Muscle of back (tissue), 13 donors: ENCODE measurements at places on chromosomes 4 and X. TPM values are rescaled to one million over a fixed set of nuclear protein-coding genes. Genes with fewer than 3 reads are reported as not detected.
A peak's percentile ranks its signal among the peaks of the same experiment; 100 is the strongest.

DNA sequence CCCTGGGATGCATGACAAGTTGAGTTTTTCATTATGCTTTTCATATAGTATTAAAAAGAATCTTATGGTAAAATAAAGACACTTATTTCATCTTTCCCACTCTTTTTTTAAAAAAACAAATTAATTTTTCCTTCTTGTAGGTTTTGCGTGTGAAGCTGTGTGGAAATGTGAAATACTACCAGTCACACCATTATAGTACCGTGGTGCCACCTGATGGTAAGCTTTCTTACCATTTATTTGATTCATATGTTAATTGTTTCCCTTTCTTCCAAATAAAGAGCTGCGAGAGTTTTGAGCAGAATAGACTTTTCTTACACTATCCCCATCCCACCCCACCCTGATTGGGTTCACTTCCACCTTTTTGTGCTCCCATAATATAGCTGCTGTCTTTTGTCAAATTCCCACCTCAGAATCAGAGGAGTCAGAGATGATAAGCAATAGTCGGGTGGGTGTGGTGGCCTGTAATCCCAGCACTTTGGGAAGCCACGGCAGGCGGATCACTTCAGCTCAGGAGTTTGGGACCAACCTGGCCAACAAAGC is 44.3 kb downstream of the CASP6 start:
- no peak for DNase-seq

DNA sequence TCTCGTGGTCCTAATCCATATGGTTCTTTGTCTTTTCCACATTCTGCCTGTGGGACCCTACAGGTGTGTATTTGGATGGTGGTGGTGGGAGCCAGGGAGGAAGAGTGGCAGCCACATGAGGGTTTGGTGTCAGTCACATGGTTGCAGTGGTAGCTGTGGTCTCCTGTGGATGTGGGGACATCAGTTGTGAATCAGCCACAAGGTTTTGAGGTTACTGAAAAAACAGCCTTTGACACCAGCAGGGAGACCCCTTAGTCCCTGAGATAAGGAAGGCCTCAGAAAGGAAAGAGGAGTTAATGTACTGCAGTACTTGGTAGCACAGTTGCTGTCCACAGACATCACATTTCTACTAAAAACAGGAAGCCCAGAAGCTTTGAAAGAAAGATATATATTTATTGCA is 15.8 kb upstream of the GAGE10 start:
- no peak for DNase-seq

DNA sequence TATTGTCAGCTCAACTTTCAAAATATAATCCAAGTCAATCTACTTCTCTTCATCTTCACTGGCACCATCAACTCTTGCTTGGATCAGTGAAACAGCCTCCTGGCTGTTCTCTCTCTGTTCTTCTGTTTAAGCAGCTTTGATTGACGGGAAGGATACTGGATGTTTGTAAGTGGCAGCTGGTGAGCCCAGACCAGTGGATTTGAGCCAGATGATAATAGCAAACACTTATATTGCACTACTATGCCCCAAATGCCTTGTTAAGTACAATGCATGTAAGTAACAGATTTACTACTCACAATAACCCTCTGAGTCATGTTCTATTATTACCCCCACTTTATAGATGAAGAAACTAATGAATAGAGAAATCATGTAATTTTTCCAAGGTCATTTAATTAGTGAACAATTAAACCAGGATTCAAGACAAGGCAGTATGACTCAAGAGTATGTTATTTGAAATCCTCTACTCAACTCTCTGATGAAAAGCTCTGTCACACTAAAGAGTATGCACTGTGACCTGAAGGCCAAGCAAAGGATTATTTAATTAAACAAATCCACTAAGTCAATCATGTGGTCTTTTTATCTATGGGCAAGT is 44.8 kb downstream of the SPANXN3 start:
- no peak for DNase-seq

DNA sequence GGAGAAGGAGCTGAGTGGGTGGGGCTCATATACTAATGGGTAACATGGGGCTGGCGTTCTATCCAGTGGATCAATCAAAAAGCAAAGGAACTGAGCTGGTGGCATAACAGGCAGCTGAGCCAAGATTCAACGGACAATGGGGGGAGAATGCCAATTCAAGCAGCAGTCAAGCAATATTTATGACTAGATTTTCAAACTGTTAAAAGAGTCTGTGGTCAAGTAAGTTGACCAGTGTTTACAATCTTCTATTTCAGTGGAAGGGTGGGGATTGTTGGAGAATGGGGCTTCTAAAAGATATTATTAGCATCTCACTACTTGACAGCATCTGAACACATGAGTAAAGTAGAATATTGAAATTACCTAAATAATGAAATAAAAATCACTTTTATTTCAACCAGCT is 64.9 kb upstream of the SCRG1 start:
- no peak for DNase-seq

DNA sequence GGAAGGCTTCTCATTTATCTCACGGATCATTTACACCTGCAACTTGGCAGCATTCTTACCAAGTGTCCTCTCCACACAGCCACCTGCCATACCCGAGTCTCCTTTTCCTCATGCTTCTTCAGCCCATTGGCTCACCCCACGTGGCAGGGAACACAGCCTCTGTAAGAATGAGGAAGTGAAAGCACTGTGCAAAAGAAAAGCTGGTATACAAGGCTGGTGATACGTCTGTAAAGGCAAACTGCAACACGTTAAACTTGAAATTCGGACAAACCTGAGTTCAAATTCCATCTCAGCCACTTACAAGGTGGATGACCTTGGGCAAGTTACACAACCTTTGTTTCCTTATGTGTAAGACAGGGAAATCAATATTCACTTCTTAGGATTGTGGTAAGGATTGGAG is 164.0 kb upstream of the RASGEF1B start:
- peak; percentile 24 for DNase-seq

DNA sequence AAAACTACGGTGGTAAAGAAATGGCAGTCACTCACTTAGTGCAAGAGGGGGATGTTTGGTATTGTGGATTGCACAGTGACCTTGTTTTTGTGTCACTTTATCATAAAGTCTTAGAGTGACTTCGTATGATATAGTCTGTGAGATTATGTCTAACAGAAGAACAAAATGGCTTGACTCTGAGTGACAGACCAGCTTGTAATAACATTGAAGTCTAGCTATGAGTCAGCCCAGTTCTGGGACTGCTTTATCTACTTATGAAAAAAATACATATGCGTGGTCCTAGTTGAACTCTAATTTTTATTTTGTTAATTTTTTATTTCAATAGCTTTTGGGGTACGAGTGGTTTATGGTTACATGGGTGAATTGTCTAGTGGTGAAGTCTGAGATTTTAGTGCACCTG is 20.0 kb downstream of the DCLK2 start:
- DNase-seq = no peak

DNA sequence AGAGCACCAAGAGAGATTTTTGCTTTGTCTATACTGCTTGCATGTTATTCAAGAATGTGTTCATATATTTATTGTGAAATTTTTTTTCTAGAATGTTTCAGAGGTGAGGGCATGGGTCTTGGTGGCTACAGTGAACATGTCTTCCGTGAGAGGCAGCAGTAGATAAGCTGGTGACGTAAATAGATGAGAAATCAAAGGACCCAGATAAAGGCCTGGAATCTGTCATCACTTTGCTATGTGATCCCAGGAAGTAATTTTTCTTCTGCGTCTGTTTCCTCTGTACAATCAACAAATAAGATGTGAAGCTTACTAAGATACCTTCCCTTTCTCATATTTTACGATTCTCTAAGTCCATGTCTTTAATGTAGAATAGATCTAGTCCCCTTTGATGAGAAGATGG is 129.1 kb downstream of the COL4A6 start:
- DNase-seq = no peak

DNA sequence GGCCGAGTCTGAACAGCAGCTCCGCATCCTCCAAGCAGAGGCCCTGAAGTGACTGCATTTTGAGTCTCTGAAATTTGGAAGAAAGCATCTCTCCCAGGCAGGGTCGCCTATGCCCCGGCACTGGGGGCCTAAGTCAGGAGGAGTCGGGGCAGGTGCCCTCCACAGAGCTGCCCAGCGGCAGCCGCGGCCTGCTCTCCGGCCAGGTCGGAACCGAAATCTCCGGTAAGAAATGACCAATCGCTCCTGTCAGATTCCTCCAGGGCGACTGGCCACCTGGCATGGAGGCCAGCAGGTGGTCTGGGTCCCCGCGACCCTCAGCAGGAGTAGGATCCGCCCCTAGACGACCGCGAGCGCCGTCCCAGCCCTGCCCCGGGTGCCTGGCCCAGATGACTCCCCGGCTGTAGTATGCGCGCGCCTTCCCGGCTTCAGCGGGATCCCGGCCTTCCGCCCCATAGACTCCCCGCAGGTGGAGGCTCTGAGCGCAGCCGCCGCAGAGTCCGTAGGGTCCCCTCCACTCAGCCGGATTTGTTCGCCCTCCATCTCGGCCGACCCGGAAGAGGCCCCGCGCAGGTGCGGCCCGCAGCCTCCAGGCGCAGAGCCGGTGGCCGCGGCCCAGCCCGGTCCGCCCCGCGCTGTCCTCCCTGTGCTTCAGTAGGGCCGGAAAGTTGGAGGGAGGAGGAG is 1.5 kb downstream of the NKX1-1 start:
- no peak for DNase-seq

- no peak for DNase-seq
These were observed 139.7 kb downstream of the TENM3 start for GRCh38 chr4:182382941-182383340.

DNA sequence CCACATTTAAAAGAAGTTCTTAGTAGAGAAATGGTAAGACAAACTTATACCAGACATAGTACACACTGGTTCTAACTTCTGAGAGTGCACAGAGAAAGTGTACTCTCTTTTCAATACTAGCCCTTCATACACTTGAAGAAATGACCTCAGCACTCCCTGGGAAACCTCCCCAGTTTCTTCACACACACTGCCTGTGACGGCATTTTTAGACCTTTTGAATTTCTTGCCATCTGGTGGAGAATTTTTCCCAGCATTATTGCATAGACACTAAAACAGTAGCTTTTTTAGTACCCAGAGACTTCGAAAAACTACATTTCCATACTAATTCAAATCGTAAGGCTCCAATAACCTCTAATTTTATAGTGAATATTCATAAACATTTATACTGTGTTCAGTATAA is 341.6 kb upstream of the MAOA start:
- peak; percentile 12 for DNase-seq

DNA sequence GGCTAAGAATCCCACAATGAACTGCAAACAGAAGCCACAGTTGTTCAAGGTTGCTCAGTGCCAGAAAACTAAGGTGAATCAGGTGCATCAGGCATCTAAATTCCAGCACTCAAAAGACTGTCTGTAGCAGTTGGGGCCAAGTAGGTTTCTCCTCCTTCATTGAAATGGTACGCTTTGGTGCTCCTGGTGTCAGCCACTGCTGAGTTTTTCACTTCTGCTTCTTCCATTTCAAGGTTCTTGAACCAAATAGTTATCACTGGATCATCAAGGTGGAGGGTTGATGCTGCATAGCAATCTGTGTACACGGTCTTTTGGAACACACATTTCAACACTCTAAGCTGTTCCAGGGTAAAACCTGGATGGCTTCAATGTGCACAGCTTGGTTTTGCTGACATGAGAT is 74.4 kb downstream of the TMA16 start:
- DNase-seq = no peak

GRCh38 chrX:118963159-118963558 is 11.3 kb upstream of the LONRF3 start:
- DNase-seq = no peak

- no peak for DNase-seq
These were observed 2.3 kb downstream of the IKBKG start for GRCh38 chrX:154549766-154550165.

- no peak for DNase-seq
These were observed 14.8 kb downstream of the FAM9B start for GRCh38 chrX:9019151-9019550.

PF4V1 gene
- not detected for polyA plus RNA-seq

NLGN3 gene
- polyA plus RNA-seq = 3.5 TPM

FOXR2 gene
- polyA plus RNA-seq = not detected

PCSK1N gene
- not detected for polyA plus RNA-seq

PACRGL gene
- polyA plus RNA-seq = 17.6 TPM

RXFP1 gene
- polyA plus RNA-seq = 0.07 TPM

SLC2A9 gene
- 5.2 TPM for polyA plus RNA-seq
